ENCODE measurements at places on chromosomes 11 and 22.

GRCh38 chr22:20466659-20467379, 28.8 kb downstream of the KLHL22 start:
- no peak for DNase-seq

GRCh38 chr11:17280494-17281127, 4.1 kb downstream of the NUCB2 start:
- DNase-seq, result no peak

DNA sequence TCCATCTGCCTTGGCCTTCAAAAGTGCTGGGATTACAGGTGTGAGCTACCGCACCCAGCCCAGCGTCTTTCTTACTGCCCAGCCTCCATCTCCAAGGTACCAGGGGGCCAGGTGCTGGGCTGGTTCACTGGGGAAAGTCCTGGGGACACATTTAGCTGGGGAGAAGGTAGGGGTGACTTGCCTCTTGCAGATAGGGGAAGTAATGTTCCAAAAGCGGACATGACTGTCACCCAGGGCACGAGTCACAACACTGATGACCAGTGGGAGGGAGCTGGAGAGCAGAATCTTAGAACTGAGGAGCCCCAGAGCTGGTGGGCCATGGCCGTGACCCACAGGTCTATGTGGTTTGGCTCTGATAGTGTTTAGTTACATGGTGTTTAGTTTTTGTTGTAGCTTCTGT, 2.4 kb upstream of the SLC15A3 start:
- DNase-seq, result no peak

GRCh38 chr11:112829971-112830654, 131.1 kb upstream of the NCAM1 start:
- DNase-seq, result no peak

DNA sequence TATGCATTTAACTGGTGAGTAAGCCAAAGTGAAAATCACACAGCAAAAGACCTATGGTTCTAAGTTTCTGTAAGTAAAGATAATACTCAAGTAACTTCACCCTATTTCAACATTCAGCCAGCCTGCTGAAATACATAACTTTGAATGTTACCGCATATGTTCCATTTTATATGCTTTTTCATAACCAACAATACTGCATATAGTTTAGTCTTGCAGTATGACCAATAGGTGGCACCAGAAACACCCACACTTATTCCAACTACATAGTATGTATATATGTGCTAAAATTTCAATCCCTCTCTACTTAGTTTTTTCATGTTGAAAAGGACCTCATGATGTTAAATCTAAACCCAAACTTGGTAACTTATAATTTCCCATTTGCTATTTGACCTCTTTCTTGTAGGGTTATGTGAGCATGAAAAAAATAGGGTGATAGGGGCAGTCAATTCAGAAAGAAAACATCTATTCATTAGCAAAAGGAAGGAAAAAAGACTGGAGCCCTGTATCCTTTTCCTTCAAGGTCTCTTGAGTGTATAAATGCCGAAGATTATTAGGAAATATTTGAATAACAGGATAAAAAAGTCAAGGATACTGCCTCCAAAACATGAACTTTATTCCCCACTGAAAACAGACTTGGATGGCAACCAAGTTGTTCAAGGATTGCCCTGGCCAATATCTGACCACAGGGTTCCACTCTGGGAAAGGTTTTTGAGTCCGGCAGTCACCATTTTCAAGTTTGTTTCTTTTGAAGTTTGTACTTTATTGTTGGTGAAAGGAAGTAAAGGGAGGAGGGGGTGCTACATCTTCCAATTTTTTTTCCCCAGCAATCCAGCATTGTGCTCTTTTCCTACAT, 23.8 kb upstream of the FZD4 start:
- no peak for DNase-seq

GRCh38 chr11:11740073-11740702, 101.6 kb upstream of the USP47 start:
- no peak for DNase-seq
